ENCODE measurements at places on chromosomes 7 and 10.

- DNase-seq, result peak; percentile 83
Measured at GRCh38 chr7:80722616-80723195, 84.3 kb downstream of the CD36 start.

GRCh38 chr10:74047871-74048270, 50.0 kb downstream of the VCL start:
- DNase-seq, result no peak

DNA sequence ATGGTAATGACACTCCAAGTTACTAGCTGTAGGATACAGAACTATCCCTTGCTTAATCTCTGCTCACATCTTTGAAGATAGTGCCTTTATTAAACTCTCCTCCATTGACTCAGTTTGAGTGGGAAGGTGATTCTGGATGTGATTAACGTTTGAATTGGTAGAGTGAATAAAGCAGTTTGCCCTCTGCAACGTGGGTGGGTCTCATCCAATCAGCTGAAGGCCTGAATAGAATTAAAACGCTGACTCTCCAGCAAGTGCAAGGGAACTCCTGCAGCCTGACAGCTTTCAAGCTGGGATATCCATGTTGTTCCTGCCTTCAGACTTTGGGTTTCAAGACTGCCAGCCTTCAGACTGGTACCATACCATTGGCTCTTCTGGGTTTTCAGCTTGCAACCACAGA, 21.6 kb downstream of the KLF14 start:
- DNase-seq, result no peak

DNA sequence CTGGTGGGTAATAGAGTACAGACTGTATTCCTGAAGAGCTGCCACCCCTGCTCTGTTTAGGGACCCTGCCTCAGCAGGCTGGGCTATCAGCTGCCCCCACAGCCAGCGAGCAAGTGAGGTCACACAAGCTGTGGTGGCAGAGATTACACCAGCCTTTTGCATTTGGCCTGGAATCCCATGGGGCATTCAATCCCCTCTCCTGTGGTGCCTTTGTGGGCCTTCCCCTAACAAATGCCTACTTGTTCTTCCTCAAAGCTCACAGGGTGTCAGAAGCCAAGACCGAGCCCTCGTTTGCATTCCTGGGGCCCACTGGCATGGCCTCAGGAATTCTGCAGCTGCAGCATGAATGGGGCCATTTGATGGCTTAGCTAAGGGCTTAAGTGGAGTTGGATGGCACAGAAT, 212.7 kb upstream of the PHYHIPL start:
- DNase-seq, result no peak

DNA sequence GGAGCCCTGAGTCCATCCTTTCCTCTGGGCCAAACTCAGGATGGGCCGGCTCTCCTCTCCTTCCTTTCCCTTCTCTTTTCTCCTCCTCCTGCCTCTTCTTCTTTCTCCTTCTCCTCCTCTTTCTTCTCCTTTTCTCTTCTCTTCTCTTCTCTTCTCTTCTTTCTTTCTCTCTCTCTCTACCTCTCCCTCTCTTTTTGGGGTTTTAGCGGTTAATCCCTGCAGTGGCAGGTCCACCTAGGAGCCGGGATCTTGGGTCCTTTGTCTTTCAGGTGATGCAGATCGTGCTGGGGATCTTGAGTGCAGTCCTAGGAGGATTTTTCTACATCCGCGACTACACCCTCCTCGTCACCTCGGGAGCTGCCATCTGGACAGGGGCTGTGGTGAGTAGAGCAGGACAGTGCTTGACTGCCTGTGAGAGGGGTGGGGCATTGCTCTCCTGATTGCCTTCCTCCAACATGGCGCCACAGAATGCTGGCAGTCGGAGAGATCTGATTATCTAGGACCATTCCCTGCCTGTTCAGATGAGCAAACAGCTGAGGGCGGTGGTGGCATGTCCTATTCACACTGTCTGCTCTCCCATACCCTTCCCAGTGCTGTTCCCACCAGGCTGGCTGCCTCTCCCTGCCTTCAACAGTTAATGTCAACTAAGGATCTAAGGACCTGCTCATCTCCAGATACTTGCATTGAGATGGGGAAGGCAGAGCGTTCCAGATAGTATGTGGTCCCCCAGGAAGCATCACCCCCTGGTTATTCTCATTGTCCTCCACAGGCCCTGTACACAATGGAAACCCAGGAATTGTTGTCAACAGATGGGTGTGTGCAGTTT, 1.6 kb downstream of the TMEM176A start:
- DNase-seq, result no peak

DNA sequence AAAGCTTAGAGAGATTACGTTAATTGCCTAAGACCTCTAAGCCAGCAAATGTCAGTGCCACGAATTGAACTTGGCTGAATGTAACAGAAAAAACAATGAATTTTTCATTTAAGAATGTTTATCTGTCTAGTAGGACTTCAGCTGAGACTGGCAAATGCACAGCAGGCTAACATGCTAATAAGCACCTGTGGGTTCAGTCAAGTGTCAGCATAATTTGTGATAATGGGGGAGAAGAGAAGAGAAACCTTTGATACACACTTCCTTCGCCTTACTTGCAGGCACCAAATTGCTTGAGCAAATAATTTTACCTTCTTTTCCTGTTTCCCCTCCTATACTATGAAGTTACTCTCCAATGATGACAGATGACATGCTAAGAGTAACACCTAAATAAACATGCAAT, 1136.5 kb upstream of the SORCS1 start:
- no peak for DNase-seq

- no peak for DNase-seq
Measured at GRCh38 chr7:74134117-74134620, 40.0 kb upstream of the EIF4H start.
